GM20000 (cell line): ENCODE measurements at places on chromosomes 3 and 15.

DNA sequence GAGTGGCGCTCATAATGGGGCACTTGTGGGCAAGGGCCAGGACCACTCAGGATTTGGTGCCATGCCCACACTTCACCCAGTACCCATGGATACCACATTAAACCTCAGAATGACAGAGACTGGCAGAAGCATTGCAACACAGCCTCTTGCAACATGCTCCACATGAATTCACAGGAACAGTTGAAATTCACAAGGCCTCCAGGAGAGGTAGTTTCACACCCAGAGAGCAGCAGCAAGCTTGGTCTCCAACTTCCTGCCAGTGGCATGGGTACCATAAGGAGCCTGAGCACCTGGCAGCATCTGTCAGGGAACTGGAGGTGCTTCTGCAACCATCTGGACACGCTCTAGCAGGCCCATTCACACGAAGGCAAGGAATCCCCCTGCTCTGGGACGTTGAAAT is 101.0 kb downstream of the OSBPL10 start:
- no peak for DNase-seq

DNA sequence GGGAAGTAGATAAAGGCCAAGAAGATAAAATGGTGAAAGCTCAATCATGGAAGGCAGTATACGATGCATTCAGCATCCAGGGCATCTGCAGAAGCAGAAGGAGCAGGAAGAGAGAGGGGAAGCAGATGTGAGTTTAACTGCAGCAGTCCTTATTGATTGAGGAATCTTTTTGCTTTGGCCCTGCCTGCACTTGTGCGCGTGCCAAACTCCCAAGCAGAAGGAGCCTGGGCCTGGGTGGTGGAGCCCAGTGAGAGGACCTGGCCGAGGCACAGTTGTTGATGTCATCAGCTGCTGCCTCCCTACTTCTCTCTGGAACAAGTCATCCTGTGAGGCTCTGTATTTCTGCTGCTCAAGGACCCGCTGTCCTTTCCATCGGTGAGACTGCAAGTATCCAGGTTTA is 65.5 kb upstream of the ROPN1 start:
- no peak for DNase-seq

DNA sequence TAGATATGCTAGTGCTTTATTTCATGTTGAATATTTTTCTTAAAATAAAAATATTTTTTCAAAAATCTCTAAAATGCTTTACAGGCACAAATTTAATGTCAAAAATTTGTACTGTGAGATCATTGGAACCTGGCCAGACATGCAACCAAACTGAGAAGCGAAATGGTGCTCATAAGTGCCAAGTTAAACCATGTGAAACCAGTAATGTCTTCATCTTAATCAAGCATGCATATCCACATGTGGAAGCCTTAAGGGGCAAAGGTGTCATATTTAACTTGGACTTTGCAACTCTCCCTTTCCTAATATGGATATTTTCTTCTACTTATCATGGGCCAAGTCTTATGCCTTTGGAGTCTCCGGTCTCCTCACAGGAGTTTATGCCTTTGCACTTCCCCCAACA is 208.9 kb upstream of the COL8A1 start:
- DNase-seq: no peak

- DNase-seq: no peak
Measured at GRCh38 chr3:68919000-68919399, 13.3 kb downstream of the TAFA4 start.

- no peak for DNase-seq
Measured at GRCh38 chr3:27322634-27323033, 46.5 kb downstream of the NEK10 start.

DNA sequence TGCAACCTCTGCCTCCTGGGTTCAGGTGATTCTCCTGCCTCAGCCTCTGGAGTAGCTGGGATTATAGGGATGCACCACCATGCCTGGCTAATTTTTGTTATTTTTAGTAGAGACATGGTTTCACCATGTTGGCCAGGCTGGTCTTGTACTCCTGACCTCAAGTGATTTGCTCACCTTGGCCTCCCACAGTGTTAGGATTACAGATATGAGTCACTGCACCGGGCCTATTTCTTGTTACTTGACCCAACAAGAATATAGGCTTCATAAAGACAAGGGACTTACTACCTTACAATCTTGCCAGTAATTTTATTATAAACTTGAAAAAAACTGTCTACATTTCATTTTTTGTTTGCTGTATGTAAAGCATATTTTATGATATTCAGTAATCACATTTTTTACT is 21.4 kb upstream of the ZBTB47 start:
- no peak for DNase-seq

DNA sequence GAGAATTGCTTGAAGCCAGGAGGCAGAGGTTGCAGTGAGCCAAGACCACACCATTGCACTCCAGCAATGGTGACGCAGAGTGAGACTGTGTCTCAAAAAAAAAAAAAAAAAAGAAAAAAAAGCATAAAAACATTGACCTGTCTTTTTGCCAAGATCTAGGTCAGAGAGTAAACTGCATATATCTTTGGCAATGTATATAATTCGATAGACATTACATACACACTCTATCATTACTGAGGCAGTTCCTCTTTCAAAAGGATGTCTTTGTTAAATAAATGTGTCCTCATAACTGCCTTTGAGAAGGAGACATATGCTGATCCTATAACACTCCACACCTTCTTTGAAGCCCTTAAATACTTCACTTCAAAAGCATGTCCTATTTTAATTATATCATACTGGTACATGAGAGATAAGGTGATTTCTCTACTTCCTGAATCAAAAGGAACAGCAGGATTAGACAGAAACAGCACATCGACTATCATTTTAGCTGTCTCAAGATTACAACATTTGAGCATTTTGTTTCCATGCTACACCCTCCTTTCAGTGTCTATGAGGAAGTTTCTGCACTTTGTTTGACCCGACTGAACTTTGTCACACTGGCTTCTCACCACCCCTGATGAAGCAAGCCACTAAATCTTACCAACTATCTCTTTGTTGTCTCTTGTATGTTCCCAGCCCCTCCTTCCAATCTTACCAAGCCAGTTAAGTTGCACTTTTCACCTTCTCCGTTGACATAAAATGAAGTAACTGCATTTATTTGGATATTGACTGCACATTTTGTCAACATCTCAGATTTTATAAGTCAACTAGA is 335.8 kb downstream of the MECOM start:
- DNase-seq: no peak

GRCh38 chr15:32936283-32936918 is 218.6 kb downstream of the GREM1 start:
- DNase-seq: peak; percentile 20

- DNase-seq: no peak
Measured at GRCh38 chr3:28290863-28291300, 49.5 kb downstream of the CMC1 start.

DNA sequence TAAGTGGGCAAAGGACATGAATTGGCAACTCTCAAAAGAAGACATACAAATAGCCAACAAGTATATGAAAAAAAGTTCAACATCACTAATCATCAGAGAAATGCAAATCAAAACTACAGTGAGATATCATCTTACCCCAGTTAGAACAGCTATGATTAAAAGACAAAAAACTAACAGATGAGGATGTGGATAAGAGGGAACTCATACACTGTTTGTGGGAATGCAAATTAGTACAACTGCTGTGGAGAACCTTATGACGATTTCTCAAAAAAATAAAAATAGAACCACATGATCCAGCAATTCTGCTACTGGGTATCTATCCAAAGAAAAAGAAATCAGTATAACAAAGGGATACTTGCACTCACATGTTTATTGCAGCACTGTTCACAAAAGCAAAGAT is 28.6 kb downstream of the NEK10 start:
- DNase-seq: no peak

- peak; percentile 26 for DNase-seq
Measured at GRCh38 chr3:19947549-19948225, 790 bp downstream of the RAB5A start.

DNA sequence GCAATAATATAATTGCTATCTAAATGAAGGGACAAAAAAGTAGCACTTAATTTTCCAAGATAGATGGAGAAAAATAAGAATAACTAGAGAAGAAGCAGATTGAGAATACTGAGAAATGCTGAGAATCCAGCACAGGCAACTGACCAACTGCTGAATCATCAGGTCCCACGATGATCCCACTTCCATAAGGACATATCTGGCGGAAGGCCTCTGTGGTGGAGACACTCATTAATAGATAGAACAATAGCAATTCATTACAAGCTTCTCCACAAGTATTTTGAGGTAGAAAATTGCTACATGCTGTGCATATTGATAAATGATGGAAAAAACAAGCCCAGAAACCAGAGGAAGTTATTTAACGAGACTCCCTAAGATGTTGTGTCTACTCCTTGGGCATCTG is 105.9 kb downstream of the DUT start:
- DNase-seq: no peak

GRCh38 chr3:65181391-65181871 is 493.6 kb upstream of the ADAMTS9 start:
- DNase-seq: no peak

DNA sequence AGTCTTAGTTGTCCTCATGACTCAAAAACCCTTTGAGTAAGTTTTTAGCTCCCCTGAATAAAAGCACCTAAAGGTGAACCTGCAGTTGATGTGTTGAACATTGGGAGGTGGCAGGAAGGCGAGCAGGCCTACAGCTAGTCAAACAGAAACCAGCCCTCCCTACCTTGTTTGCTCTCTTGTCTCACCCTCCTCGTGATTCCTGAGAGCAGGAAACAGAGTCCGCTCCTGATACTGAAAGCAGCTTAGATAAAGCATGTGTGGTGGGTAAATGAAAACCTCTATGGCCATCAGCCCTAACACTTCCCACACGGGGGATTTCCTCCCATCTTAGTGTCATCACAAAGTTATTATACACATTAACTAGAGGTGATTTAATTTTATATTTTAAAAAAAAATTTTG is 21.8 kb upstream of the CLDN18 start:
- DNase-seq: peak; percentile 56

- DNase-seq: no peak
Measured at GRCh38 chr3:126886217-126886616, 96.7 kb upstream of the PLXNA1 start.

DNA sequence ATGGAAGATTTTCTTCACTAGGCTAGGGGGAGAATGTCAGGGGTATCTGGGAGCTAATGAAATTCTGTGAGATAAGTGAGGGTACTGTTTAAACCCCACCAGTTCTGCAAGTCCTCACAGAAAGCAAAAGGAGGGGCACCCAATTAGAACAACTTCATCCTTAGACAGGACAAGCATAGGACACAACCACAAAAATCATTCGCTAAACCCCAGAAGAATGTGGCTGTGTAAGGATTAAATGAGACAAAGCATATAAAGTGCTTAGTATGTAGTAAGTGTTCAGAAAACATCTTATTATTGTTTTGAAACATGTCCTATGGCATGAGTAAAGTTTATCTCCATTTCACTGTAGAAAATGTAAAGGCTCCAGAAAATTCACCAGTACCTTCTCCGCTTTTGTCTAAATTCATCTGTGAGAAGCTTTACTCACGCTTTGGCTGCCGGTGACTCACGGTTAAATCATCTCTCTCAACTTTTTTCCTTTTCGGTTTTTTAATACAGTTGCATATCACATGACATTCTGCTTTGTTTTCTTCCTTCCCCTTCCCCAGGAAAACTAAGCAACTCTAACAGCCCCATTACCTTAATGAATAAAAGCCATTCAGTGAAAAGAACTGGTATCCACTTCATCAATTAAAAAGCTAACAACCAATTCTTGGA is 1.7 kb downstream of the CLRN1 start:
- DNase-seq: no peak

DNA sequence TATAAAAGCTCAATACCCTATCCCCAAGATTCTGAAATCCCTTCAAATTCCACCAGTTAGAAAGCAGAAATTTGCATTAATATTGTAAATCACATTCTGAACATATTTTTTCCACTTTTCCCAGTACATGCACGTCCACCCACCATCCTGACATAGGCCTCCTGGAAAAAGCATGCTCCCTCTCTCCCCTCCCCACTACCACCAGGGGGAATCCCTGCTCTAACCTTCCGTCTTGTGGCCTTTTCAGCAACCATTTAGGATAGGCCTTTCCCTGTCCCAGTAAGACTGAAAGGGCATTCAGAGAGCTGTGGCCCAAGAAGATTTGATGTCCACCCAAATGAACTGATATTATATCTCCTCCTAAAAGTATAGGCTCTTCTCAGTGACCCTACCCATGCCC is 182.1 kb downstream of the ARRDC4 start:
- no peak for DNase-seq

DNA sequence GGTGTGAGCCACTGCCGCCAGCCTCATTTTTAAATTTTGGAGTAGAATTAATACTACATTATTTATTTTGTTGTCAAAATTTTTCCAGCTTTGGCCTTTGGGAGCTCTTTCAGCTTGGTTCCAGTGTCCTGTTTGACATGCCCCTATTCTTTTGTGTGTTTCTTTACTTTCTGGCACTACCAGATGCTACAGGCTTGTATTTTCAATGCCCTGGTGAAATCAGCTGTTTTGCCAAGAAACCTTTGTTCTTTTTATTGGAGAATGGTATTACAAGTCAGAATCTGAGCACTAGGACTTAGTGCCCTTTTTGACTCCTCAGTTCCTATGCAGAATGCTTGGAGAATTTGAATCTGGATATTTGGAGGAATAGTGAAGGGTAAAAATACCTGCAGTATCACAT is 26.6 kb downstream of the RNF111 start:
- DNase-seq: no peak

- DNase-seq: no peak
Measured at GRCh38 chr3:129224984-129225393, 24.4 kb upstream of the COPG1 start.

- no peak for DNase-seq
Measured at GRCh38 chr3:185701611-185702261, 115.6 kb downstream of the SENP2 start.

GRCh38 chr15:26374806-26375205 is 398.1 kb downstream of the GABRB3 start:
- DNase-seq: no peak

DNA sequence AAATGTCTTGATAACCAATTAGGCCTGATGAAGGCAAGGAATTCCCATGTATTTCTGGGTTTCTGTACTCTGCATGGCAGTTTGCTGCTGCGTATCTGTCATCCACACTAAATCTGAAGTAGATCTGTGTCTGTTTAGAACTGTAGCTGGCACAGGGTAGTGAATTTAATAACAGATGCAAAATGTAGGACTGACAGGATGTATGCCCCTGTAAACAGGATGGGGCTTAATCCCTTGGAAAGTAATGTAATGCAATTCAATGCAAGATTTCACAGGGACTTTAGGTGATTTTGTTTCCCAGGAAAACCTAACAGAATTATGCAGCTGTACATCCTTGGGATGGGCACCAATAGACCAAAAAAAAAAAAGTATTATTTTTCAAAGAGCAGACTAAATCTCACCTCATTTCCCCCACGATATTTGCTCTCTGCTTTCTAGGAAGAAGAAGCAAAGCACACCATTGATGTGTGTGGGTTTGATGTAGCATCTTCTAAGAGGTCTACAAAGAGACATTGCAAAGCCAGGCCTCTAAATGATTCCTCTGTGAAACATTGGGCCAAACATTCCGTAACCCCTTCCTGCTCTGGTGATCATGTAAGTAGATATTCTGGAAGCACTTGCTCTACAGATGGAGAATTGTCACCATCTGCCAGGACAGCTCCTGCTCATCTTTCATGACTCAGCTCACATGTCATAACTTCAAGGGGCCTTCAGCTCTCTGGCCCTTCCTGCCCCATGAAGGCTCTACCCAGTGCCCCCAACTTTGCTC is 464.3 kb upstream of the RGMA start:
- DNase-seq: no peak

- no peak for DNase-seq
Measured at GRCh38 chr15:47715856-47716445, 1.4 kb upstream of the SEMA6D start.

- DNase-seq: no peak
Measured at GRCh38 chr15:100338247-100338646, 3.5 kb downstream of the ADAMTS17 start.
